Caudate nucleus (tissue), 63 donors: ENCODE measurements at places on chromosomes 2 and 18.

GRCh38 chr2:25454824-25455611, 113.3 kb upstream of the DNMT3A start:
- DNase-seq, result no peak

DNA sequence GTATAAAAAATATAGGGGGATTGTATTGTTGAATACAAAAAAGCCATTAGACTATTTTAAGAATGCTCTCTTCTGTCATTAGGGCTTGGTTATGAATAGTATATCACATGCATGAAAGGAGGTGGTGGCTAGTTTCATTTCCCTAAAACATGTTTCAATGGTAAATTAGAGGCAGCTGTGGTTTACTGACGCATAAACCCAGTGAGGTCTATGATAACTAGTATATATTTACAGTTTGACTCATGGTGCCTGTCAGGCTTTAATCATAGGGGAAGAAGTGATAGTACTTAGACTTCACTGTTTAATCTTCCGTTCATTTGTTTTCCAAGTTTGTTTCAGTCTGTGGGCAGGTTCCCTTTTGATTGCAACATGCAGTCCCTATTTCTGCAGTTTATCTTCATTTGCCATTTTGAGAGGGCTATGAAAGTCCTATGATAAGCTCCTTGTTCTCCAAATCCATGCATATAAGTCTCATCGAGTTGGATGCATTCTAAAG, 55.1 kb upstream of the MAP4K3 start:
- DNase-seq, result no peak

GRCh38 chr2:32632089-32632488, 4.2 kb downstream of the TTC27 start:
- DNase-seq, result no peak

GRCh38 chr2:112836163-112836560, 417 bp downstream of the IL1B start:
- no peak for DNase-seq

GRCh38 chr2:120402067-120402433, 56.1 kb downstream of the INHBB start:
- no peak for DNase-seq

DNA sequence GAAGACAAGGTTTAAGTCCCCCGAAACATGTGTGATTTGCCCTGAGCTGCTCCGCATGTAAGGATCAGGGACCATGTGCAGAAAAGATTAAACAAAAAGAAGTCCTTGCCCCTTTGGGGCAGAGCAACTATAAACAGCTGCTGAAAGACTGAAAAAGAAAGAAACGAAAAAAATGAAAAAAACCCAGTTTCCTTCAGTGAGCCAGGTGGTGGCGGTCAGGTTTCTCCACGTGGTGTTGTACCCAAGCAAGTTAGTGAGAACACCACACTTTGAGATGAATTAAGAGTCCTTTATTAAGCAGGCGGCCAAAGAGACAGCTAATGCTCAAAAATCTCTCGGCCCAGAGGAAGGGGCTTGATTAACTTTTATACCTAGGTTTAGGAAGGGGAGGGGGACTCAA, 404.9 kb upstream of the SYT4 start:
- DNase-seq, result no peak

DNA sequence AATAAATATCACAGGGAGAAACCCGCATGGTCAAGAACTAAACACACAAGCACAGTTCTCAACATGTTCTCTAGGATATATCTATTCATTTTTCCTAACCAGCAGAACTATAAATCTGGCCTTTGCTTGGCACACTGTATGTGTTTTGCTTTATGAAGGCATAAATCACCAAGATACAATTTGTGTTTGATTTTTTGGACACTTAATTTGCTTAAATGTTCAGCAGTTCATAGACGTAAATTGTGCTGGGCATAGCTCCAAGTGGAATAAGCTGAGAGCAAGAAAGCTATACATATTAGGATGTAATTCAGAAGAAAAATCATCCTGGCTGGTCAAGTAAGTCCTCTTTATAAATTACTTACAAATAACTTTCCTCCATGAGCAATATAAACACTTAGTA, 341.5 kb upstream of the ATP5MC3 start:
- DNase-seq, result no peak

GRCh38 chr2:139293992-139294548, 513.9 kb upstream of the NXPH2 start:
- no peak for DNase-seq

GRCh38 chr2:82857967-82858366, 1601.1 kb downstream of the SUCLG1 start:
- no peak for DNase-seq

GRCh38 chr2:51263951-51264350, 232.0 kb upstream of the NRXN1 start:
- no peak for DNase-seq

- DNase-seq, result no peak
Measured at GRCh38 chr2:6893876-6894482, 16.4 kb downstream of the RSAD2 start.

DNA sequence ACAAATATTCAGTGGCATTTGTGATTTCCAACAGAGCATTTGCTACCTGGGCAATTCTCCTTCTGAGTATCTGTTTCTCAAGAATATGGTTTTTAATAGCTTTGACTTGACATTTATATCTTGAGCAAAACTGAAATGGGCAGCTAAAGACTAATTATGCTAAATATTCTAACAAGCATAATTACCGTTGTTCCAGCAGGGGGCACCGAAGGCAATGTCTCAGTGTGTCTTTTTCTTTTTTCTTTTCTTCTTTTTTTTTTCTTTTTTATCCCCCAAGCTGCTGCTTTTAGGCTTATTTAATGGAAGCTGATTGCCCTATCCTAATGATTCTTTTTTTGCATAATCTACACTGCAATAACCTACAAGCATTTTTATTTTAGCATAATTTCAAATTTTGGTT, 138.9 kb upstream of the NABP1 start:
- DNase-seq, result no peak

GRCh38 chr2:148658807-148659722, 14.5 kb downstream of the EPC2 start:
- DNase-seq, result no peak

DNA sequence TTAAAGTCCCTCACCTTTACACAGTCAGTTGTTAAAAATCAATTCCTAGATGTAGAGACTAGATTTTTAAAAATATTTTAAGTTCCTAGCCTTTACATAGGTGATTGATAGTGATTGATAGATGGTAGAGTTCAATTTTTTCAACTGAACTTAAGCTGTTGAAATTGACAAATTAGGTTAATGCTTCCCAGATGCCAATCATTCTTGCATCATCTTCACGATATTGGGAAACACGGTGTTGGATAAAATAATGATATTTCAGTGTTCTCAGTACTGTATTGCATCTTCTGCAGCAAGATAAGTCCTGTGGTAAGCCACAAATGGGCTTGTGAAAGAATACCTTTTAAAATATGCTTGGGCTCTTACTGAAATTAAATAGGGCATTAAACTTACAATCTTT, 667.6 kb downstream of the STK39 start:
- DNase-seq, result no peak
